ENCODE measurements at places on chromosomes 12 and 14.

- no peak for DNase-seq
These were observed 3.4 kb downstream of the ACVRL1 start for GRCh38 chr12:51910691-51911090.

DNA sequence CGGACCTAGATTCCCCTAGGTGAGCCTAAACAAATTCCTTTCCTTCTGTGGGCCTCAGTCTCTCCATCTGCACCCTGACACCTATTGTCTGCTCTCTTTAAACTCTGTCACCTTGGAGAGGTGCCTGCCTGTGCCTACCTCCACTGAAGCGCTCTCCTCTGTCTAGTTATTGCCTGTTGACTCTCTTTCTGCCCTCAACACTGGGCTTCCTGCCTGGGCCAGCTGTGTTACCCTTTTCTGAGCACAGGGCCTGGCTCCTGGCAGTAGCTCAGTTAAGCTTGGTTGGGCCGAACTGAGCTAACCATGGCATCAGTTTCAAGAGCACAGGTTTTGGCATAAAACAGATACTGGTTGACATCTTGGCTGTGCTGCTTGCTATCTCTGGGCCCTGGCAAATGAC, 43.5 kb downstream of the PRMT8 start:
- DNase-seq, result no peak

DNA sequence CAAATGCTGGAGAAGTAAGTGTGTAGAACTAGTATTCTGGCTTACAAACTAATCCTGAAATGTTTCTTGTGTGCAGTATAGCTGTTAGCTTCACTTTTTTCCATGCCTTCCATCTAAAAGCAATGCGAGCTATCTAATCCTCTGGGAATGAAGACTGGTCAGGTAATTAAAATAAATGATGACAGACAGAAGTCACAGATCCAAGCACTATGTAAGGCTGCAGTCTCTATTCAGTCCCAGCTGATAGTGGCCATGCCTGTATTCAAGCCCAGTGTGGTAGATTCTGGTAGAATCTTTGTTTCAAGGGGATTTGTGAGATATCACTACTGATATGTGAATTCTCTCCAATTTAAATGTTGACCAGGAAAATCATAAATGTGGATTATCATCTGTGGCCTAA, 637.2 kb downstream of the TMTC2 start:
- no peak for DNase-seq

DNA sequence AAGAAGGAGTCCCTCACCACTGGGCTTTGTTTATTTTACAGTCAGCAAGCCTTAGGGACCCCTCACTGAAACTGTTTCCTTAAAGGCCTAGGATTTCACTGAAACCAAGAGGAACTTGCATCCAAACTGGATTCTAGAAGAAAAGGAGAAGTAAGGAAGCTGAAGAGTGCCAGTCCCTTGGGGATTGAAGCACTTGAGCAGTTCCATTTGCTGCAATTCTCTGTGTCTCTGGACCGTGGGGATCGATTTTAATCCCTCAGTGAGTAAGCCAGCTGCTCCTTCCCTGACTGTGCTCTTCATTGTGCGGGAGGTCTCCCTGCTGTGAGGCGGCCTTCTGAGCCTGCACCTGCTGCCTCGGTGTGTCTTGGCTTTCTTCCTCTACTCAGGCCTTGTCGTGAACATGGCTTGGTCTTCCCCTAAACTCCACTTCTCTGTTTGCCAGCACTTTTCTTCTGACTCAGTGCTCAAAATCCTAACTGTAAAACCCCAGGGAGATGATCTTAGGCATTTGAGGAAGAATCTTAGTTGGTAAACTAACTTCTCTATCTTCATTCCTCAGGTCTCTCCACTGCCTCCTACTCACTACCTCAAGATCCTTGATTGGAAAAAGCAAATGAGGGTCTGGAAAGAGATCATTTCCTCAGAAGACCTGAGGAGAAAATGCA, 132.6 kb downstream of the SLC38A6 start:
- no peak for DNase-seq

GRCh38 chr12:116601933-116602810, 43.0 kb downstream of the MAP1LC3B2 start:
- no peak for DNase-seq

GRCh38 chr12:39272871-39273655, 169.9 kb downstream of the KIF21A start:
- DNase-seq, result peak; percentile 19

DNA sequence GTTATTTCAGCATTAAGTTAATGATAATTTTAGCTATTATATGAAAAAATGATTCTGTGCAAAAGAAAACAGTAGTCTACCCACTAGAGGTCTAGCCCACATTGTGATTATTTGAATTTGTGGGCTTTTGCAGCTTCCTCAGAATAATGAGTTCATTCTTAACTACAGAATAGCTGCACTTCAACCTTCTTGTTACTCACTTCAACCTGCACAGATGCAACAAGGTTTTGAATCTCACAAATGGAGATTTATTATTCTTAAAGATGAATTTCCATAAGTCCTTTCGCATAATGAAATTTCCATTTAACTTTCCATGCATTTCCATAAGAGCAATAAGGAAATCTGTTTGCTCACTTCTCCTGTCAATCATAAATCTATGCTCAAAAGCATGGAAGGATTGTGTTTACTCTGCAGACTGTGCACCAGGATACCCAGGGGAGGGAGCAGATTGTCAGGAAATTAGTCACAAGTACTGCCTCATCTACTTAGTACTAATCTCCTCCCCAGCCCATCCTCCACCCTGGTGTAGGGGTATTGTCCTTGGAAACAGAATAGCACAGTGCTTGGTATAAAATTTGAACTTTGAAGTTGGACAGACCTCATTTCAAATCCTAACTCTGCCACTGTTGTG, 24.1 kb downstream of the PTGER2 start:
- DNase-seq, result no peak

DNA sequence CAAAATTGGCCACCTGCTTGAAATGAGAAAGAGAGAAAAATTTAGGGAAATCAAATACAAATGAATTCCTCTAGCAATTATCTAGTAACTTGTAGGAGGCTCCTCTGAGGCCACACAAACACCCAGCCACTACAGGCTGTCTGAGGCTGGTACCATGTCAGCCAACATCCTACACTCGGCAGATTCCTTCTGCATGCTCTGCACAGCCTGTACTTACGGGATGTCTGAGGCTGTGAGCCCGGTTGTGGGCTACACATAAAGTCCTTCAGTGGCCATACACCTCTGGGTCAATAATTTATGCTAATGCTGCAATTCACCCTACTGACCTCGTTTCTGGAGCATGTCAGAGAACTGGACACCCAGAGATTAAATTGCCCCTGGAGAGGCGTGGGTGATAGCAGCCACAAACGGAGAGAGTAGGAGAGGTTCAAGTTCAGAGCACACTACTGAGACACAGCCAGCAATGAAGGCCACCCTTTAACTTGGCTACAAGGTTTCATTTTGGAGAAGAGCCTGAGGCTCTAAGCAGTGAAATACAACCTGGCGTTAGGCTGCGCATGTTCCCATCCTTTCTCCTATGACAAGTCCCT, 28.9 kb downstream of the WSCD2 start:
- DNase-seq, result no peak

- DNase-seq, result no peak
These were observed 74.0 kb downstream of the SPTSSA start for GRCh38 chr14:34387974-34388516.

DNA sequence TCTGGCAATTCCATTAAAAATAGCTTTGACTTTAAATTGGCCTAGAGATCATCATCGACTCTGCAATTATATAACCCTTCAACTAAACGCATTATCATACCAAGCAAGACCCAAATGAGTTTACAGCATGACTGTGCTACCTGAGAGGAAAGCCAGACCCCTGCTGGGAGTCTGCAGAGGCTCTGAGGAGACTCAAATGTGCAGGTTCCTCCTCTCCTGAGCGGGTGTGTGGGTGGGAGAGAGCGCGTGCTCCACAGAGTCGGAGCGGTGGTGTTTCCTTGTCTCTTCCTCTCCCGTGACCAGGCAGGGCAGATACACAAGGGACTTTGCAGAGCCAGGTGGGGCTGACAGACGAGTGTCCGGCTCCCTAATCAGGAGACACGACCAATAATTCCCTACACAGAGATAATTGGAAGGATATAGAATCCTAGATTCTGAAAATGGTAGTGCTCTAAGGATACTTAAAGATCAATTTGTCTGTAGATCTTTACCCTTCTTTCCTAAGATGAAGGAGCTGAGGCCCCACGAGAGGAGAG, 74.1 kb downstream of the SLC8A3 start:
- no peak for DNase-seq

DNA sequence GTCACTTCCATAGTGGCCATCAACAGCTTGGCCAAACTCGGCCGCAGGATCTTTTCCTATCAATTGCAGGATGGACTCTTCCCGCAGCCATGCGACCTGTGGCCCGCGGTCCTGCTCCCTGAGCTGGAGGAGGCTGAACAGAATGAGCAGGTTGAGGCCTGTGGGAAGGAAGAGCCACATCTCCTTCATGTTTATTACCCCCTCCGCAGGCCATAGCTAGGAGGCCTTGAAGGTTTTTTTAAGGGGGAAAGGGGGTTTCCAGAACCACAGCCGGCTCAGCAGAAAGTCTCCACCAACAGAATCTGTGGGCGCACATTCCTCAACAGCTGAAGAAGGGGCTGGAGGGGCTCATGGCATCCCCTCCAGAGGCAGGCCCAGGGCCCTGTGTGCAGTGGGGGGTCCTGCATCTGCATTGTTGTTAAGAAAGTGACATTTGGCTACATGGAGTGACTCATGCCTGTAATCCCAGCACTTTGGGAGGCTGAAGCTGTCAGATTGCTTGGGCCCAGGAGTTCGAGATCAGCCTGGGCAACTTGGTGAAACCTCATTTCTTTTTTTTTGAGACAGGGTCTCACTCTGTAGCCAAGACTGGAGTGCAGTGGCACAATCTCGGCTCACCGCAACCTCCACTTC, 25.2 kb upstream of the PPP1R13B start:
- DNase-seq, result no peak

- DNase-seq, result no peak
These were observed 38.4 kb downstream of the ANO6 start for GRCh38 chr12:45254254-45254653.

- no peak for DNase-seq
These were observed 17.1 kb downstream of the SYNDIG1L start for GRCh38 chr14:74408870-74409269.

Data from NCI-H748 treated with DMSO at 0.1 percent for 48 hours (cell line).